ENCODE measurements at places on chromosomes 2 and 18.

GRCh38 chr2:112065486-112065885, 10.4 kb downstream of the TMEM87B start:
- DNase-seq = no peak

- DNase-seq = no peak
Measured at GRCh38 chr2:24337890-24338289, 22.4 kb downstream of the ITSN2 start.

GRCh38 chr18:23969664-23970063, 44.9 kb upstream of the TTC39C start:
- no peak for DNase-seq

DNA sequence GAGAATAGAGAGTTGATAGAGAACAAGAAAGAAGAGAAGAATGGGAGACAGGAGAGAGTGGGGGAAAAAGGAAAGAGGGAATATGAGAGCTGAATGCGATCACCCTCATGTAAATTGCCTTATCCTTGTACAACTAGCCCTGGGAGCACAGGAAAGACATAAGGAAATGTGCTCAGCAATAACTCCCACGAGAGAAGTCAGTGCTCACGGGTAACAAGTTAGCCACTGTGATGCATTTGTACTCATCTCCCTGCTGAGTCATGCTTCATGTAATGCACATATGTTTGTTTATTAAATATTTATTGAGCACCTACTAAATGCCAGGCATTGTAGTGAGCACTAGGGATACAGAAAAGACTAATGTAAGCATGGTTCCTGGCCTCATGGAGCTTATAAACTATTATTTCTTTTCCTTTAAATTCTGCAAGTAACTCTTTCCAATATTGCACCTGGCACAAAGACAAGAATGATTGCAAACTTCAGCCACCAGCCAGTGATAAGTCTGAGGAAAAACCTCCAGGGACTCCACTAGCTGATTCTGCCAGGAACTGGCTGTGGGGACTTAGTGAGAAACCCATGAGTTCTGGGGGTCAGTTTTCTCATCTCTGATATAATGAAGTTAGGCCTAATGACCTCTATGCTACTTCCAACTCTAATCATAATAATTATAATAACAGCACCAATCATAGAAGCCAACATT, 124.1 kb downstream of the LNPK start:
- peak; percentile 47 for DNase-seq
